ENCODE measurements at places on chromosomes 11 and 22.

- no peak for DNase-seq
Measured at GRCh38 chr11:108364159-108364558, 103.2 kb downstream of the C11orf65 start.

DNA sequence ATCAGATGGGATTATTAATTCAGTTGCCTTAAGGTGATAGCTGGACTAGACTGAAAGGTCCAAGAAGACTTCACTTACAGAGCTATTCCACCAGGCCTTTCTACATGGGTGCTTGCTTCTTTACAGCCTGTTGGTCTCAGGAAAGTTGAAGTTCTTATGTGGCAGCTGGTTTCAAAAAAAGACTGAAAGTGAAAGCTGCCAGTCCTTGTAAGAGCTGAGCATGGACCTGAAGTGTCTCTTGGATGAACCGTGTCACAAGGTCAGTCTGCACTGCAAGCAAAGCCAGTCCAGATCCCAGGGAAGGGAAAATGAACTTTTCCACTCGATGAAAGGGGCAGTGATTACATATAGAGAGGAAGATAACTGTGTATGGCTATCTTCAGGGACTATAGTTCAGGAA is 201.5 kb upstream of the LUZP2 start:
- DNase-seq, result no peak

GRCh38 chr11:60899046-60899936 is 7.1 kb downstream of the PRPF19 start:
- DNase-seq, result no peak

- DNase-seq, result peak; percentile 73
Measured at GRCh38 chr11:95231881-95232605, 1.0 kb upstream of the SESN3 start.

- DNase-seq, result no peak
Measured at GRCh38 chr11:115224551-115224950, 279.7 kb downstream of the CADM1 start.

DNA sequence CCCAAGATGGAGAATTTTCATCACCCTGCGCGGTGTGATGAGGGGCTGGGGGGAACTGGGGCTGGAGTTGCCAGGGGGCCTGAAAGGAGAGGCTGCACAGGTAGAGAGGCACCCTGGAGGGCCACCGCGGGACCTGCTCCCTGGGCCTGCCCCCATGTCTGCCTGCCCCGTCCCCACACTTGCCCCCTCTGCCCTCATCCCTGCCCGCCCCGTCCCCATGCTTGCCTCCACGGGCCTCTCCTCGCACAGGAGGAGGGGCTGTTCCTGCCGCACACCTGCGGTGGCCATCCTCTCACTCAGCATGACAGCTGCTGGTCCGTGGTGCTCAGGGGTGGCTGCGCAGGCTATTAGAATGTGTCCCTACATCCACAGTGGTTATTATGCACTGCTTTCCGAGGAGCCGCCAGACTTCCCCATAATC is 43.5 kb downstream of the LINC01488 start:
- DNase-seq, result no peak

GRCh38 chr11:61899146-61899841 is 7.9 kb upstream of the FADS3 start:
- DNase-seq, result no peak

- no peak for DNase-seq
Measured at GRCh38 chr11:67432655-67433349, 4.5 kb downstream of the RPS6KB2 start.

DNA sequence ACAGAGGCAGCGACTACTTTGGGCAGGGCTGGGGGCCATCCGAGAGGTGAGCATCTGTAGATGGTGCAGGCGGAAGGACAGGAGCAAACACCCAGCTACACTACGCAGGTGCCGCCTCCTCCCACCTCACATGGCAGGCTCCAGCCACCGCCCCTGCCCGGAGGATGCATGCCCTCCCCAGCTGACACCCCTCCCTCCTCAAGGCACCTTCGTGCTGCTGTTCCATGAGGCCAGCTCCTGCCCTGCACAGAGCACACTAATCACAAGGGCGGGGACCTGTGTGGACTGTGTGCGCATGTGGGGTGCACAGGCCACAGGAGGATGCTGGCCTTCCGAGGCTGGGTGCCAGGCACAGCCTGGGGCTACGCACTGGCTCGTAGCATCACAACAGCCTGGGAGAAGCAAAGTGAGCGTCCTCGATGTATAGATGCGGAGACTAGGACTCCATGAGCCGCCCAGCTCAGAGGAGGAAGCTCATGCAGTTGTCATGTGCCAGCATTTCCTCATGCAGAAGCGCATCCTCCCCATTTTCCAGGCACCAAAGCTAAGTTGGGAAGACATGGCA is 32.8 kb upstream of the HMOX1 start:
- DNase-seq, result no peak

GRCh38 chr11:3971756-3972404 is 116.4 kb downstream of the STIM1 start:
- no peak for DNase-seq

DNA sequence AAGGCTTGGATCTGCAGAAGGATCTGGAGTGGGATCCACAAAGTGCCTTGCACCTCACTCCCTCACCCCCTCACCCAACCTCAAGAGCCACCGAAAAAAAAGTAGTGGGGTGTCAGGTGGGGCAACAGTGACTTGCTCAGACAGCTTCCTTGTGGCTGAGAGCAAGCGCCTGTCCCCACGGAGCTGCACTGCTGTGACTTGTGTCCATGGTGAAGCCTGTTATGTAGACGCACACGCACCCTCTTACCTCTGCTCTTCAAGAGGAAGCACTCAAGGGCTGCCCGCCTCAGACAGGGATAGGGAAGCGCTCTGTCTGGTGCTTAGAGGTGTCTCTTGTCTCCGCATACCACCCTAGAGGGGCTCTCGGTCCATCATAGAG is 1.2 kb downstream of the DRD2 start:
- no peak for DNase-seq

- DNase-seq, result no peak
Measured at GRCh38 chr11:36051235-36052144, 107.6 kb downstream of the LDLRAD3 start.

GRCh38 chr22:47625531-47626427 is 863.3 kb downstream of the TBC1D22A start:
- DNase-seq, result no peak

DNA sequence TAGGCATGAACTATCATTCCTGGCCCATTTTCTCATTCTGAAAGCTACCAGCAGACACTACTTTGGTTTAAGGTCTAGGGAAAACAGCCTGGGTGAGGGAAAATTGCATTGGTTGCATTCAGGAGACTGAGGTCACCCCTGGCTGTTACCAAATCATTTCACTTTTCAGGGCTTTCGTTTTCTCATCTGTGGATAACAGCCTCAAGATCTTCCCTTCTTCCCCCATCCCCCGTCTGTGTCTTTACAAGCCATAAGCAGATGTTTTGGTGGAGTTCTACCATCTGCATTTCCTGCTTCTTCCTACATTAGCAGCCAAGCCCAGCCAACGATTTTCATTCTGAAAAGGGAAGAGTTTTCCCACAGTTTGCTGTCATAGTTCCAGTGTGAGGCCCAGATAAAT is 130.4 kb downstream of the HIPK3 start:
- DNase-seq, result no peak

GRCh38 chr11:68287419-68287818 is 15.6 kb upstream of the C11orf24 start:
- no peak for DNase-seq

DNA sequence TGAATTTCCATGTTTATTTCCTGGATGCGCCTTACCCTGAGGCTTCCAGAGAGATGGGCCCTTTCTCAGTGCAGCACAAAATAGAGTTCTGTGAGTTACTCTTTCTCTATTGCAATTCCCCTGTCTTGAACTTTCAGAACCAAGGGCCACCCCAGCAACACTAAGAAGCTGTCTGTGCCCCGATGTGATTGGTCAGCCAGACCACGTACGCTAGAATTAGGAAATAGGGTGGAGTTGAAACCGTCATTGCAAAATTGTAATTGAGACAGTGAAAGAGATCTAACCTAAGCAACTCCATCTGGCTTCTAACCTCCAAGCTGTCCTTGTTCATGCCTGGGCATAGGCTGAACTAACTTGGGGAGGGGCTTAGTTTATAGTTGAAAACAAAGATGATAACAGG is 981.3 kb downstream of the OPCML start:
- DNase-seq, result no peak

GRCh38 chr22:29267462-29267857 is 321 bp downstream of the RHBDD3 start:
- no peak for DNase-seq

DNA sequence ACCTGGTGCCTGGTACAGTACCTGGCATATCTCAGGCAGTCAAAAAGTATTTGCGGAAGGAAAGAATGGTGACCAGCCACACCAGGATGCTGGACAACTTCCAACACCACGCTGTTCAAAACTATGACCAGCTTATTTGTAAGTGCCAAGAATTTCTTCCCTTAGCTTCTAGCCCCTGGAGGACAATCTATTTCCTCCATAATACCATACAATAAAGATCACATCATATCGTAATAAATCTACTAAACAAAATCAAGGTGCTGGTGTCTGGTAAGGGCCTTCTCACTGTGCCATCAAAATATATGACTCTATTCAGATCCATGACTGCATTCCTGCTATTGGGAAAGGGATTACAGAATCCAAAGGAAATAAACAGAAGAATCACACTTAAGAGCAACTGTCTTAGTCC is 51.5 kb downstream of the ALG9 start:
- DNase-seq, result no peak

DNA sequence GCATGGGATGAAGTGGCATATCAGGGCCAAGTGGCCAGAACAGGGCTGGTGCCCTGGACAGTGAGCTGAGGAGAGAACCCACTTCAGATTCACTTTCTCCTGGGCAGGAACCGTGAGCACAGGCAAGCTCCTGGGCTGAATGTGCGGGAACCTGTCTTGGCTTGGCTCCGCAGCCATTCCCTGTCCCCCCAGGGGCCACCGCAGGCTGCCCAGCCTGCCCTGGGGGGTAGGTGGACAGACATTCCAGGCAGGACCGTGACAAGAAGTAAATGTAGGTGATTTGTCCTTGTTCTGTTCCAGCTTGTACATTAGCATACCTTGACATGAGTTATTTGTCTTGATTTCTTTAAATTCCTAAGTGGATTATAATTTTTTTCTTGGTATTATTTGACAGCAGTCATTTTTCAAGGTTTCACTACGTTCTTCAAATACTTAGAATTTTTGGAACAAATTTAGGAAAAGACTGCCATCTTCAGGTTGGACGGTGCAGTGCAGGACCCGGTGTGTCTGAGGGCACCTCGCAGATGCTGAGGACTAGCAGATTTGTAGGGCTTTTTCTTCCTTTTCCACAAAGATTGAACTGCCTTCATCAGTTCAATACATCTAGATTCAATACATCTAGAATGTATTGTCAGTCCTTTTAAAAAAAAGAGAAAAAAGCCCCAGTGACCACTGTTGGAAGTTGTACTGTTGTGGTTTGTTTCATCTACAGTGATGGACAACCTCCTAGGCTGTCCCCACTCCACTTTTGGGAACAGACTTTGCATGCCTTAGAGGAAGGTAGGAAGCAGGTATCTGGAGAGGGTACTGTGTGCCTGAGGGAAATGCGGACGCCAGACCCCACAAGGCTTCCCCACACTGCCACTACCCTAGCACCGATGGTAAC is 115.1 kb upstream of the RASSF10 start:
- no peak for DNase-seq

DNA sequence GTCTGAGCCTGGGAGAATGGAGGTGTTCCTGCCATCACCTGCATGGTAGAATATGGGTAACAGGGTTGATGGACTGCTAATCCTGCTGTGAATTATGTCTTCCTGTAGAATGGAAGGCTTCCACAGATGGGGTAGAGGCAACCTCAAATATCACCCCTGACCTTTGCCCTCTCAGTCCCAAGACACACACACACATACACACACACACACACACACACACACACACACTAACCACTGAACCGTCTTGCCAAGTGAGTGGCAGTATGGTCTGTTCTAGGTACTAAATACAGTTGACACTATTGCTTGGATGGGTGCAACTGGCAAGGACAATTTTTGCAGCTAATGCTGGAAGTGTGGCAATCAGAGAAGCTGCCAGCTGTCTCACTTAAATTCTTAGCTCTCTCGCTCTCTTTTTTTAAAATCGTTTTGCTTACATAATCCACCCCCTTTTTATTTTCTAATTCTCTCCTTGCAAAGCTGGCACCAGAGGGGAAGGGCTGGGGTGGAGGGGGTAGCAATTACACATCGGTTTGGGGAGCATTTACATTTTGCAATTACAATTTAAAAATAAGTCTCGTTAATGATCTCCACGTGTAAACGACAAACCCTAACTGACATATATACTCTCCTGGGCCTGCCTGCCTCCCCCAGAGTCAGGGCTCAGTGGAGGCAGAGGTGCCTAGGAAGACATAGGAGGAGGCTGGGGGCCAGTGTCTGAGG is 162.6 kb downstream of the FEZ1 start:
- no peak for DNase-seq

GRCh38 chr22:30717331-30717921 is 22.8 kb downstream of the OSBP2 start:
- DNase-seq, result no peak

- no peak for DNase-seq
Measured at GRCh38 chr11:70606248-70606950, 208.1 kb downstream of the CTTN start.

DNA sequence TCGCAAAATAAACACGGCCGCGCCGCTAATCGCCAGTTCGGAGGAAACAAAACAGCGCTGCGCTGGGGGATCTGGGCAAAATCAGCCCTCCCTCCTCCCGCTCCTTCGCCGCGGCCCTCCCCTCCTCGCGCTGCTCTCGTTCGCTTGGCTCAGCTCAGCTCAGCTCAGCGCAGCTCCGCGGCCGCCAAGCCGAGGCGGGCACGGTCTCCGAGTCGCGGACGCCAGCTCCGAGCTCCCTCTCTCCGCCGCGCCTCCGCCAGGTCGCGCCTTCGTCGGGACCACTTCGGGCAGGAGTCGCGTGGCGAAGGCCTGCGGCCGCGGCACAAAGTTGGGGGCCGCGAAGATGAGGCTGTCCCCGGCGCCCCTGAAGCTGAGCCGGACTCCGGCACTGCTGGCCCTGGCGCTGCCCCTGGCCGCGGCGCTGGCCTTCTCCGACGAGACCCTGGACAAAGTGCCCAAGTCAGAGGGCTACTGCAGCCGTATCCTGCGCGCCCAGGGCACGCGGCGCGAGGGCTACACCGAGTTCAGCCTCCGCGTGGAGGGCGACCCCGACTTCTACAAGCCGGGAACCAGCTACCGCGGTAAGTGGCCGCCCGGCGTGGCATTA is at the start of gene SPON1:
Gene SPON1, plus strand, starts transcription at position 162 of the 607 bp plus-strand sequence. Its CDS starts 182 bp downstream, at position 344.
- no peak for DNase-seq

DNA sequence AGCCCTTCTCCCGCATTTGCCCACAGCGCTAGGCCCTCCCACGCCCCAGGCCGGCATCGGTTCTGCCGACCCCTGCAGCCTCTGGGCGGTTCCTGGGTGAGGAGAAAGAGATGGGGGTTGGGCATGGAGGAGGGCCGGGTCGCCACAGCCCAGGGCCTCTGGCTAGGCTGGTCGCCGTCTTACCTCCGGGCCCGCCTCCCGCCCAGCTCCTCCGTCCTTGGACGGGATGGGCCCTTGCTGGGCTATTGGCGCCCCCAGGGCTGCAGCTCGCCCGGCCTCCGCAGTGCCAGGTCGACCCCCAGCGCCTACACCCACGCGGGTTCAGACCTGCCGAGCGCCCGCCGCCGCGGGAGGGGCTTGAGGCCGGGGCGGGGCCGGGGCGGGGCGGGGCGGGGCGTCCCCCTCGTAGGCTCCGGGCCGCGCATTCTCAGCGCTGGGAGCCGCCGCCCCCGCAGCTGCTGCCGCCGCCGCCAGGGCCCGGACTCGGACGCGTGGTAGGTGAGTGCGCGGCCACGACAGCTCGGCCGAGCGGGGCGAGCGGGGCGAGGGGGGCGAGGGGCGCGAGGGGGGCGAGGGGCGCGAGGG is at the start of gene CD151:
Gene CD151, plus strand, starts transcription at position 424 of the 585 bp plus-strand sequence. CDS start 3,118 bp downstream, outside the sequence.
- no peak for DNase-seq
